ENCODE measurements at places on chromosomes 2 and 18. TPM values are rescaled to one million over a fixed set of nuclear protein-coding genes. Genes with fewer than 3 reads are reported as not detected.

- H3K27ac ChIP-seq = no peak overlapping the region
- no peak overlapping the region for H3K4me3 ChIP-seq
- no peaks in the 10 kb centered on the region for H3K27me3 ChIP-seq
- H3K36me3 ChIP-seq = peaks cover 14% of the 10 kb centered on the region
Measured at GRCh38 chr2:218582076-218582475, 13.4 kb downstream of the CNOT9 start.

DNA sequence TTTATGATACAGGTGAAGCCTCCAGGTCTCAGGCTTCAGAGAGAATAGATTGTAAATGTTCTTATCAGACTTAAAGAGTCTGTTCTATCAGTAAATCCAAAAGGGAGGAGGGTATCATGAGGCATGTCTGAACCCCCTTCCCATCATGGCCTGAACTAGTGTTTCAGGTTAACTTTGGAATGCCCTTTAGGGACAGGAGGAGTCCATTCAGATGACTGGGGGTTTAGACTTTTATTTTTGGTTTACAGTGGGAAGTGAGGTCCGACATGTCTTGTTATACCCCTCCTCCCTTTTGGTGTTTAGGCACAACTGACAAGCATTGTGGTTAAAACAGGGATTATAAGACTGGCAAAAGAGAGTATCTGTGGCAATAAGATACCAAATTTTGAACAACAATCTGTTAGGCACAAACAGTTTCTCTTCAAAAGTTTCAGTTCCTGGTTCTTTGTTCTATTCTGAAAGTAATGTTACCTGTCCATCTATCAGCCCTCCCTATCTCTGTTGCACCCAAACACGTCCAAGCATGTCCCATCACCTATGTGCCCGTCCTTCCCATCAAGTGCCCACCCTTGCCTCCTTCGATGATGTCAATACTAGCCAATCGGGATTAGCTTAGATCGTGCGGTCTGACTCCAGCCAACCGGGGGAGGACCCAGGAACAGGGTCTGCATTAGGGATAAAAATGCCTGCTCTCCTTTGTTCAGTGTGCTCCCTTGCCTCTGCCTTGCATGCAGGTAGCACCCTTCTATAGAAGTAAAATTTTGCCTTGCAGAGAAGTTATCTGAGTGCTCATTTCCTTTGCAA is 16.4 kb downstream of the TCF23 start:
- H3K4me1 ChIP-seq = no peaks in the 10 kb centered on the region
- no peak overlapping the region for H3K27ac ChIP-seq
- no peaks in the 10 kb centered on the region for H3K27me3 ChIP-seq

DNA sequence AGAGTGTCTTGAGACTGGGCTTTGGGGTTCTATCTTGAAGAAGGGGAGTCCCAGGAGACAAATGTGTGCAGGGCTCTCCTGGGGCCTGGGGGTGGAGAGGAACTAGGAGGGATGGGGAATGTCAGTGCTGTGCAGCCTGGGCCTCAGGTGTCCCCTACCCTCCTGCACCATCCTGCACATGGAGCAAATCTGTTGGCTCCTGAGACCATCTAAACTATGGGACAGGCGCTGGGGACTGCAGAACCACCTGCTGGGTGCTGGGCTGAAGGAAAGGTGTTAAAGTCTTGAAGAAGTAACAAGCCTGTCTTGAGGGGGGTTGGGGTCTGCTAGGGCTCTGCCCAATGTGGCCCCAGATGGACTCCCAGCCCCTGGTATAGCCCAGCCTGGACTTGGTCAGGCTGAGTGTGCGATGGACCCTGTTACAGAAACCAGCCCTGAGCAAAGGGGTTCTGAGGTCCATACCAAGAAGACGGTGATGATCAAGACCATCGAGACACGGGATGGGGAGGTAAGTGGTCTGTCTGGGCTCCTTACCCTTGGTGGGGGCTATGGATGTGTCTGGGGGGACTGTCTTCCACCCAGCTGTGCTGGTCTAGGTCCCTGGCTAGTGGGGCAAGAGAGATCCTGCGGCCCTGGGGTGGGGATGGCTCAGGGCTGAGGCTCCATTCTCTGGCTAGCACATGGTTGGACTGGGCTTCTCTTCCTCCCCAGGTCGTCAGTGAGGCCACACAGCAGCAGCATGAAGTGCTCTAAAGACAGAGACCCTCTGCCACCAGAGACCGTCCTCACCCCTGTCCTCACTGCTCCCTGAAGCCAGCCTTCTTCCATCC is 7.3 kb downstream of the DES start:
- H3K27ac ChIP-seq = no peak overlapping the region
- H3K4me1 ChIP-seq = no peaks in the 10 kb centered on the region
- no peaks in the 10 kb centered on the region for H3K36me3 ChIP-seq

GRCh38 chr18:37385846-37386778 is 179.5 kb downstream of the CELF4 start:
- DNase-seq = no peak
- H3K4me3 ChIP-seq = no peak overlapping the region
- H3K27me3 ChIP-seq = no peaks in the 10 kb centered on the region
- H3K36me3 ChIP-seq = no peaks in the 10 kb centered on the region

GRCh38 chr2:153404792-153405191 is 73.8 kb downstream of the RPRM start:
- H3K27me3 ChIP-seq = no peaks in the 10 kb centered on the region
- no peak overlapping the region for H3K27ac ChIP-seq
- H3K4me1 ChIP-seq = no peaks in the 10 kb centered on the region
- no peak overlapping the region for H3K4me3 ChIP-seq
- no peaks in the 10 kb centered on the region for H3K36me3 ChIP-seq
- DNase-seq = no peak

IL1R1 gene
- 55.3 TPM for total RNA-seq

GNLY gene
- total RNA-seq = 1.6 TPM

DSC2 gene
- total RNA-seq = 8.0 TPM

TBR1 gene
- total RNA-seq = not detected

SDC1 gene
- 443 TPM for total RNA-seq

SKOR2 gene
- not detected for total RNA-seq

All from right lobe of liver (tissue), 6 donors.